Chondrocyte (in vitro differentiated cells): ENCODE measurements at places on chromosomes 11 and 22. TPM values are rescaled to one million over a fixed set of nuclear protein-coding genes. Genes with fewer than 3 reads are reported as not detected.
A peak's percentile ranks its signal among the peaks of the same experiment; 100 is the strongest.

- no peaks in the 10 kb centered on the region for H3K36me3 ChIP-seq
- no peak overlapping the region for H3K27ac ChIP-seq
- peaks cover 27% of the 10 kb centered on the region for H3K27me3 ChIP-seq
- no peak overlapping the region for H3K4me3 ChIP-seq
- DNase-seq, result no peak
- H3K4me1 ChIP-seq, result no peaks in the 10 kb centered on the region
Observed at GRCh38 chr22:44795701-44796630, 43.6 kb downstream of the ARHGAP8 start.

- peak overlapping the region; percentile 92 for H3K4me3 ChIP-seq
- no peaks in the 10 kb centered on the region for H3K36me3 ChIP-seq
- H3K27ac ChIP-seq, result no peak overlapping the region
- peaks cover 19% of the 10 kb centered on the region for H3K4me1 ChIP-seq
- DNase-seq, result peak; percentile 63
Observed at GRCh38 chr22:28883657-28883916, 215 bp downstream of the ZNRF3 start.

- H3K27ac ChIP-seq, result no peak overlapping the region
- H3K27me3 ChIP-seq, result peaks cover 17% of the 10 kb centered on the region
- H3K36me3 ChIP-seq, result no peaks in the 10 kb centered on the region
- DNase-seq, result peak; percentile 12
- no peak overlapping the region for H3K4me3 ChIP-seq
Observed at GRCh38 chr11:134592391-134592990, 180.4 kb upstream of the B3GAT1 start.

GRCh38 chr11:25902476-25902875, 429.5 kb upstream of the ANO3 start:
- H3K4me3 ChIP-seq, result no peak overlapping the region
- no peaks in the 10 kb centered on the region for H3K4me1 ChIP-seq
- no peak overlapping the region for H3K27ac ChIP-seq
- no peak for DNase-seq
- no peaks in the 10 kb centered on the region for H3K36me3 ChIP-seq

DNA sequence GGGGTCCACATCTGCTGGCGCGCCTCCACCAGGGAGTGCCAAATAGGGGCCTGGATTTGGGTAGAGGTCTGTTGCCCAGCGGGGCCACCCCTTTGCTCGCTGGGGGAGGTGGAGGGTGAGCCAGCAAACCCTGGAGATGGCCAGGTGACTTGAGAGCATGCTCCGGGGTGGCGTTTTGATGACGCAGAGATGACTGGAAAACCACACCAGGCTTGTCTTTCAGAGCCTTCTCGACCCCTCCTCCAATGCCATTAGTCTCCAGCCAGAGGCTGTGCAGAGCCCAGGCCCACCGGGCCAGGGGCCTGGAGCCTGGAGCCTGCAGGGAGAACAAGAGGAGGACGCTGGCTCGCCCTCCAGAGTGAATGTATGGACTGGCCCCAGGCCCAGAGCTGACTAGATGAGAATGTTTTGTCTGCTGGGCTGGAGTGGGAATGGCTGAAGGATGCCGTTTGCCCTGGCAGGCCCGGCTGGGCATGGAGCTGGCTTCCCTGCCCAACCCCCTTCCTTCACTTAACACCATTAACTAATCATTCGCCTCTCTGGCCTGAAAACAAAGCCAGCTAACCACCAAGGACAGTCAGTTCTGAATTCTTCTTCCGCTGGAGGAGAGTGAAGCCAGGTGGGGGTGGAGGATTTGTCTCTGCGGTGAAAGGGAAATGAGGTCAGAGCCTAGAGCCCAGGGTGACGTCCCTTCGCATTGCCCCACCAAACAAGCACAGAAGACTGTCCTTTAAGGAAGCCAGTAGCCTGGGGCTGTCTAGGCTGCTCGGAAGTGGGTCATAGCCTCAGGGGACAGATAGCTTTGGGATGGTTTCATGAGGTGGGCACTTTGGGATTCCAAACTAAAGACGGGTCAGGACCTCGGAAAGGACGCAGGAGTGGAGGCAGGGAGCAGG, 1.6 kb upstream of the MCAM start:
- peak overlapping the region; percentile 60 for H3K4me3 ChIP-seq
- H3K27ac ChIP-seq, result peak overlapping the region; percentile 98
- H3K27me3 ChIP-seq, result no peaks in the 10 kb centered on the region

- no peaks in the 10 kb centered on the region for H3K27me3 ChIP-seq
- H3K27ac ChIP-seq, result no peak overlapping the region
Observed at GRCh38 chr11:87443707-87444106, 406.0 kb downstream of the TMEM135 start.

- no peaks in the 10 kb centered on the region for H3K27me3 ChIP-seq
- no peaks in the 10 kb centered on the region for H3K36me3 ChIP-seq
Observed at GRCh38 chr22:27972732-27973698, 54.0 kb upstream of the PITPNB start.

- no peak overlapping the region for H3K4me3 ChIP-seq
- H3K4me1 ChIP-seq, result no peaks in the 10 kb centered on the region
- H3K27ac ChIP-seq, result peak overlapping the region; percentile 12
- DNase-seq, result no peak
Observed at GRCh38 chr22:38775656-38776055, 18.3 kb downstream of the DNAL4 start.

DNA sequence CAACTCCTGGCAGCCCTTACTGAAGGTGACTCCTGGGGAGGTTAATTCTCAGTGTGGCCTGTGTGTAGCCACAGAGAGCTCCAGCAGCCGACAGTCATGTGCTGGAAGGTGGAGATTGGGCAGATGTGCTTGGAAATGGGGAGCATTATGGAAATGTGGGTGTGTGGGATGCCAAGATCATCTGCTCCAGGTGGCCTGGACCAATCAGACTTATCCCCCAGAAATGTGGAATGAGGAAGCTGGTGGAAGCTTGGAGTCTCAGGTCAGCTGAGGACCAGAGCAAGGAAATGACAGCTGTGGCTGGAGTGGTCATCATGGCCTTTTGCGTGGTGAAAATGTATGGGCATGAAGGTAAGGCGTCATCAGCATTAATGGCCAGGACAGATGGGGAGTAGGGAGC, 234.0 kb downstream of the MIAT start:
- H3K36me3 ChIP-seq, result no peaks in the 10 kb centered on the region
- peaks cover 86% of the 10 kb centered on the region for H3K4me1 ChIP-seq

GRCh38 chr11:115941481-115941993, 437.3 kb upstream of the CADM1 start:
- H3K27me3 ChIP-seq, result peaks cover 10% of the 10 kb centered on the region
- H3K27ac ChIP-seq, result peak overlapping the region; percentile 87
- H3K4me1 ChIP-seq, result peaks cover 37% of the 10 kb centered on the region
- no peaks in the 10 kb centered on the region for H3K36me3 ChIP-seq
- H3K4me3 ChIP-seq, result no peak overlapping the region
- no peak for DNase-seq

SCYL1 gene
- 108 to 123 TPM (median 120 TPM) in 3 replicates for total RNA-seq

KCNJ5 gene
- 0.15 to 0.18 TPM in 2 of 3 replicates, not detected in the other for total RNA-seq

NAALAD2 gene
- total RNA-seq, result 0.23 to 1.7 TPM (median 1.1 TPM) in 3 replicates

NLRP6 gene
- not detected in 3 replicates for total RNA-seq

TNNT3 gene
- total RNA-seq, result 0.51 to 1.3 TPM in 2 of 3 replicates, not detected in the other

GAL3ST3 gene
- total RNA-seq, result 1.1 to 2.0 TPM (median 1.8 TPM) in 3 replicates

EFCAB6 gene
- 0.49 to 1.5 TPM (median 1.1 TPM) in 3 replicates for total RNA-seq
